ENCODE measurements at places on chromosomes 1 and 21. TPM values are rescaled to one million over a fixed set of nuclear protein-coding genes. Genes with fewer than 3 reads are reported as not detected.

The DNALI1 gene
- 0.36 TPM for total RNA-seq

The SYT14 gene
- total RNA-seq = not detected

The CCDC27 gene
- total RNA-seq = not detected

The RSRP1 gene
- total RNA-seq = 104 TPM

The AGO4 gene
- total RNA-seq = 14.8 TPM

The DIO1 gene
- total RNA-seq = 0.28 TPM

The SEMA6C gene
- 5.7 TPM for total RNA-seq

The RAB7B gene
- total RNA-seq = 0.05 TPM

All from Panc1 (cell line).